ENCODE measurements at places on chromosomes 2 and 18.
A peak's percentile ranks its signal among the peaks of the same experiment; 100 is the strongest.

GRCh38 chr2:62344472-62344871 is 148.6 kb downstream of the B3GNT2 start:
- no peaks in the 10 kb centered on the region for H3K36me3 ChIP-seq
- no peak overlapping the region for H3K27ac ChIP-seq
- H3K27me3 ChIP-seq, result no peaks in the 10 kb centered on the region
- H3K4me1 ChIP-seq, result no peaks in the 10 kb centered on the region
- DNase-seq, result no peak

GRCh38 chr2:88852753-88853402 is 161.4 kb downstream of the RPIA start:
- H3K27ac ChIP-seq, result no peak overlapping the region
- no peak overlapping the region for H3K4me3 ChIP-seq
- H3K27me3 ChIP-seq, result no peaks in the 10 kb centered on the region
- H3K36me3 ChIP-seq, result no peaks in the 10 kb centered on the region

- H3K4me3 ChIP-seq, result no peak overlapping the region
- no peaks in the 10 kb centered on the region for H3K36me3 ChIP-seq
- no peak overlapping the region for H3K27ac ChIP-seq
These were observed 15.2 kb downstream of the LCLAT1 start for GRCh38 chr2:30462131-30462857.

DNA sequence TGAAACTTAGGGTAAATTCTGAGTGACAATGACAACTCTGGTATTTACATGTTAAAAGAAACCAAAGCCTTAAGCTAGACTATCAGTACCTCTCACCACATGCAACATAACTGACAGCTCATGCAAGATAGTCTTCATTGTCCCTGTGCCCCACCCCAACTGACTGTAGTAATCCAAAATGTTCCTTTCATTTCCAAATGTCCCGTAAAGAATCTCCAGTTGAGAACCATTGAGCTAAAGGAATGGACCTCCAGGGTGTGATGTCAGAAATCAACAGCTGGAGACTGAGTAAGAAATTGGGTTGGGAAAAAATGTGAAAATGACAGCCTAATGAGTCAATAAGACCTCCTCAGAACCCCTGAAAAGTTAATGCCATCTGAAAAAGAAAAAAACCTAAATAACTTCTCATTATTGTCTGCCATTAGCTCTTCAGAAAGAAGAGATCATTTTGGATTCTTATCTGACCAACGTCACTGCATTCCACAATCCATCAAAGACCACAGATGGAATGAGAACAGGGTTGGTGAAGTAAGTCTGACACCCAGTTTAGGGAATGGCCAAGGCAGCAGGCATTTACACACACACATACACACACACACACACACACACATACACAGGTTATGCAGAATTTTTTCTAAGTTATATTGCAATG is 51.7 kb upstream of the ACVR2A start:
- no peak for DNase-seq
- H3K27ac ChIP-seq, result no peak overlapping the region
- H3K27me3 ChIP-seq, result no peaks in the 10 kb centered on the region
- H3K36me3 ChIP-seq, result no peaks in the 10 kb centered on the region

- no peak overlapping the region for H3K27ac ChIP-seq
- no peaks in the 10 kb centered on the region for H3K27me3 ChIP-seq
- H3K4me1 ChIP-seq, result peaks cover 6% of the 10 kb centered on the region
- H3K4me3 ChIP-seq, result no peak overlapping the region
- H3K36me3 ChIP-seq, result no peaks in the 10 kb centered on the region
- no peak for DNase-seq
These were observed 119.1 kb upstream of the STPG4 start for GRCh38 chr2:47274054-47274782.

GRCh38 chr2:134118279-134119116 is 135.4 kb upstream of the MGAT5 start:
- no peaks in the 10 kb centered on the region for H3K36me3 ChIP-seq
- no peaks in the 10 kb centered on the region for H3K27me3 ChIP-seq
- no peak overlapping the region for H3K4me3 ChIP-seq
- no peak overlapping the region for H3K27ac ChIP-seq
- peak; percentile 65 for DNase-seq

DNA sequence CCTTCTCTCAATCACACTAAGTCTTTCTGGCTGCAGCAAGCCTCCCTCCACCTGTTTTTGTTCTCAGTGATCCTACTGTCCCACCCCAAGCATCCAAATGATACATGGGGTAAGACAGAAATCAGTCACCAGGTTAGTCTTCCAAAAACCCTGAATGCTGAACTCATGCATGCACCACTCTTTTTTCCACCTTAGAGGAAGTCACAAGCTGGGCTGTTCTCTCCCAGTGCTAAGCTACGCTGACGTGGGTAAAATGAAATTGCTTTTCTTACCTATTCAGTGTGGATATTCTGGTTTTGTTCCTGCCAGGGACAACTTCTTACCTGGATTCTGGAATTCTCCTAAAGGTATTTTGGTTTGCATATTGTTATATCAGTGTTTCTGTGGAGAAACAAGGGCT is 54.2 kb downstream of the LANCL1 start:
- H3K27ac ChIP-seq, result no peak overlapping the region
- no peak for DNase-seq
- H3K36me3 ChIP-seq, result no peaks in the 10 kb centered on the region
- no peaks in the 10 kb centered on the region for H3K4me1 ChIP-seq

DNA sequence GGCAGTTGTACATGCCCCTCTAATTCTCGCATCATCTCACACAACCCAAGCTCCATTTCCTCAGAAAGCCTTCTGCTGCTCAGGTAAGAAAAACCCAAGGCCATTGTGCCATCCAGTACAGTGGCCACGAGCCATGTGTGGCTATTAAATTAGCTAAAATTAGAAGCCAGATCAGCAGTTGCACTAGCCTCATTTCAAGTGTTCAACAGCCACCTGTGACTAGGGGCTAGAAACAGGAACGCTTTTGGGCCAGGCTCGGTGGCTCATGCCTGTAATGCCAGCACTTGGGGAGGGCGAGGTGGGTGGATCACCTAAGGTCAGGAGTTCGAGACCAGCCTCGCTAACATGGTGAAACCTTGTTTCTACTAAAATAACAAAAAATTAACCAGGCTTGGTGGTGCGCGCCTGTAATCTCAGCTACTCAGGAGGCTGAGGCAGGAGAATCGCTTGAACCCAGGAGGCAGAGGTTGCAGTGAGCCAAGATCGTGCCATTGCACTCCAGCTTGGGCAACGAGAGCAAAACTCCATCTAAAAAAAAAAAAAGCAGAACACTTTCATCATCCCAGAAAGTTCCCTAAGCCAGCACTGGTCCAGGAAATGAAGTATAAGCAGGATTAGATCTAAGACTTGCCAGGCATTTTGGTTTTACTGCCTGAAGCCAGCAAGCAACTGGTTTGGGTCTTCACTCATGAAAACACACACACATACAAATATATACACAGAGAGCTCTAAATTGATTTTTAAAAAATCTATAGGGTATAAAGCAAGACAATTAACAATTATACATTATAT is 35.7 kb downstream of the ATP8B1 start:
- no peaks in the 10 kb centered on the region for H3K4me1 ChIP-seq
- DNase-seq, result no peak
- no peak overlapping the region for H3K4me3 ChIP-seq
- H3K36me3 ChIP-seq, result no peaks in the 10 kb centered on the region
- no peak overlapping the region for H3K27ac ChIP-seq
- H3K27me3 ChIP-seq, result no peaks in the 10 kb centered on the region

DNA sequence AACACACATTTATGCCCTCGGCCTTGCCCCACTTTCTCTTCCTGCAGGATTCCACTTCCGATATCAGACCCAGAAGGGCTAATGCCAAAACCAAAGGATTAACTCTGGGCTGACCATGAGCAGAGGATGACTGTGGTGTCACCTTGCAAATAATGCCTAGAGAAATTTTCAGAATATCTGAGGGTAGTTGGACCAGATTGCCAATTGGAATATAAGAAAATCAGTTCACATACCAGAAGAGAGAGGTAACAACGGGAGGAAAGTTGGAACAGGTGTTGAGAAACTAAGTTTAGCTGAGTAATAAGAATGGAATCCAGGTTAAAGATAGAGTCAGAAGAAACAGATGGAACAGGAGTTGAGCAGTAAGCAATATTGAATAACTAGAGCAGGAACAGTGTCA is 232.7 kb upstream of the UBE2E3 start:
- H3K27me3 ChIP-seq, result no peaks in the 10 kb centered on the region
- no peak overlapping the region for H3K27ac ChIP-seq
- H3K36me3 ChIP-seq, result no peaks in the 10 kb centered on the region
- H3K4me3 ChIP-seq, result no peak overlapping the region
- no peak for DNase-seq

- H3K27ac ChIP-seq, result no peak overlapping the region
- no peaks in the 10 kb centered on the region for H3K4me1 ChIP-seq
- no peak for DNase-seq
- H3K4me3 ChIP-seq, result no peak overlapping the region
These were observed 6.2 kb downstream of the KCNIP3 start for GRCh38 chr2:95303191-95303919.

DNA sequence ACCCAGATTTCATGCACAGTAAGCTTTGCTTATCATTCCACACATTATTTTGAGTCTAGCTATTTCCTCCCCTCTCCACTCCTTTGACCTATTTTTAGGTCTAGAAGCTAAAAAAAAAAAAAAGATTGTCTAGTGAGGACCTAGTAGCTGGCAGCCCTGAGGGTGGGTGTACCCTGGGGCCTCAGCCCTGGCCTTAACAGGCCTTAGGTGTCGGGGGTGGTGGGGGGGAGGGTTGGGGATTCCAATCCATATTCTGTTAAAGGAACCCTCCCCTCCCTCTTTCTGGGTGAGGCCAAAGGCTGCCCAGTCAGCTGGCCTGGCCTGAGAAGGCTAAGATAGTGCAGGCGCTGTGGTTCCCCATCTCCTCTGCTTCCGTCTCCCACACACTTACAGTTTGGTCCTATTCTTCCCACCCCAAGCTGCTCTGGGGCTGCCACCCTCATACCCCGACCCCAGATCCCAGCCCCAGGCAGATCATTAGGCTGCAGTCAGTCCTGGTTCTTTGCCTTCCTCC is 65.5 kb upstream of the HK2 start:
- H3K4me1 ChIP-seq, result no peaks in the 10 kb centered on the region
- H3K27me3 ChIP-seq, result no peaks in the 10 kb centered on the region
- no peak for DNase-seq
- H3K36me3 ChIP-seq, result no peaks in the 10 kb centered on the region

- no peaks in the 10 kb centered on the region for H3K4me1 ChIP-seq
- H3K36me3 ChIP-seq, result no peaks in the 10 kb centered on the region
- H3K4me3 ChIP-seq, result no peak overlapping the region
- no peaks in the 10 kb centered on the region for H3K27me3 ChIP-seq
- DNase-seq, result no peak
These were observed 687.2 kb downstream of the RNF144A start for GRCh38 chr2:7604456-7604855.

DNA sequence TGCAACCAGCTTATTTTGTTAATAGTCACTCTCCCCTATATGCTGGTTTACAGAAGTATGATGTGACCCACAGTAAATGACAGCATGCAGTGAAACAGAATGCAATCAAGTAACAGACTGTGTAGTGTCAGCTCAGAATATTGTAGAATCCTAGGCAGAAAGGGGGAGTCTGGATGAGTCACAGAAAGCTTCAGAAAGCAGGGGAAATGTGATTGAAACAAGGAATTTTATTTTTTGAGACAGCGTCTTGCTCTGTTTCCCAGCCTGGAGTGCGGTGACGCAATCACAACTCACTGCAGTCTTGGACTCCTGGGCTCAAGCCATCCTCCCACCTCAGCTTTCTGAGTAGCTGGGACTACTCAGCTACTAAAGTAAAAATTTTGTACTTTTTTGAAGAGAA is 219.9 kb upstream of the FBXO11 start:
- H3K4me1 ChIP-seq, result no peaks in the 10 kb centered on the region
- no peak overlapping the region for H3K4me3 ChIP-seq

DNA sequence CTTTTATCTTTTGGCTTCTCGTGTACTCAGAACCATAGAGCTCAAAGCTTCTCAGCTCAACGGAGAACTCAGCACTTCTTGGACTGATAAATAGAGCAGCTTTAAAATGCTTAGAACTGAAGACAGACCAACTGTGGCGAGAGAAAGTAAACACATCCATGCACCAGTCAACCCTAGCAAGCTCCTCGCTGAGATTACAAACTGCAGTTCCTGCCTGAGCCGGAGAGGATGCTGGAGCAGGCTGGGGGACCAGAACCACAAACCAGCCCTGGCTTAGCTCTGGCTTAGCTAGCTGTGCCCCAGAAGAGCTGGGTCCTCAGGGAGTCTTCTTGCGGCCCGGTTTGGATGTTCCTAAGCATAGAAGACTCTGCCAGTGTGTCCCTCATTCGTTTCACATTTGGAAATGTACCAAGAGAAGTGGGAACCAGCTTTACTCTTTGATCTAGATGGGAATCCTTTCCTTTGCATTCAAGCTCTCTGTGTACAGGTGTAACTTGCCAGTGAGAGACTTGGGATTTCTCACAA is 5.6 kb downstream of the PAX8 start:
- no peaks in the 10 kb centered on the region for H3K36me3 ChIP-seq
- peaks cover 49% of the 10 kb centered on the region for H3K27me3 ChIP-seq
- H3K27ac ChIP-seq, result no peak overlapping the region
- peaks cover 34% of the 10 kb centered on the region for H3K4me1 ChIP-seq
- no peak overlapping the region for H3K4me3 ChIP-seq

DNA sequence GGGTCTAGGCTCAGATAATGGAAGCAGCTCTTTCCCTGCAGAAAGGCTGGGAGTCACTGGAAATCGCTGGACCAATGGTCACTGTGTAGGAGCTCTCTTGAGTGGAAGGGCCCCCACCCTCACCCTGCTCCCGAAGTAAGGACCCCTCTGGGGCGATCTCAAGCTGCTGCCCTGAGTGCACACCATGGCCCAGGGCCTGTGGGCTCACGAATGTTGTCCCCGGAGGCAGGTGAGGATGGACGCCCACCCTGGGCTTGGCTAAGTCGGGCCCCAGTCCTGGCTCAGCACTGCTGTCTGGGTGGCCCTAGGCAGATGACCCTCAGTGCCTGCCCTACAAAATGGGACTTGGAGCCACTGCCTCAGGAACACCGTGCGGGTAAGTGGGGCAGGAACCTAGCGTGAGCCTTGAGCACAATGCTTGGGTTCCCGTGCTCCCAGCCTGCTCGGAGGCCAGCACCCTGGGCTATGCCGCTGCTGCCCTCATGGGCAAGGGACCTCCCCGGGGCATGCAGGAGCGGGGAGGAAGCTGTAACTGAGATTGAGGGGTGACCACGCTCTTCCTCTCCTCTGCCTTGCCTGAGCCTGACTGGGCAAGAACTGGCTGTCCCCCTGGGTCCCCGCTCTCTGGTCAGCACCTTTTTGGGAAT is 3.7 kb downstream of the D2HGDH start:
- no peak overlapping the region for H3K4me3 ChIP-seq
- H3K4me1 ChIP-seq, result peaks cover 35% of the 10 kb centered on the region
- no peaks in the 10 kb centered on the region for H3K27me3 ChIP-seq
- no peak for DNase-seq
- no peak overlapping the region for H3K27ac ChIP-seq

DNA sequence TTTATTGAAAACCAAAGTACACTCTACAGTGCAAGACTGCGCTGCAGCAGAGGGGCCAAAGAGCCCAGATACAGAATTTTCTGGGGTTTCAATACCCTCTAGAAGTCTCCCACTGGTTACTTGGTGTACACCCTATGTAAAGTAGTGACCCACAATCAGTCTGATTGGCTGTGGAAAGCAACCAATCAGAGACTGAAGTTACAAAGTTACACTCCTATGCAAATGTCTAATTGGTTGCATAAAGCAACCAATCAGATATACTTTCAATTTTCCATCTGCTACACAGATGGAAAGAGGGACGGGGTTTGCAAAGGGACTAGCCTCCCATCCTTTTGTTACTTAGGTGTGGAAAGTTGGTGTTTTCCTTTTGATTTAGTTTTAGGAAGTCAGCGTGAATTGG is 198.9 kb upstream of the SH3BP4 start:
- H3K27me3 ChIP-seq, result no peaks in the 10 kb centered on the region
- no peaks in the 10 kb centered on the region for H3K36me3 ChIP-seq
- no peak overlapping the region for H3K4me3 ChIP-seq
- H3K4me1 ChIP-seq, result no peaks in the 10 kb centered on the region

GRCh38 chr18:57014772-57015413 is 132.0 kb upstream of the BOD1L2 start:
- DNase-seq, result no peak
- no peaks in the 10 kb centered on the region for H3K27me3 ChIP-seq
- H3K4me3 ChIP-seq, result no peak overlapping the region
- no peaks in the 10 kb centered on the region for H3K36me3 ChIP-seq
- no peak overlapping the region for H3K27ac ChIP-seq
